Kidney glomerular epithelial cell (primary cell): ENCODE measurements at places on chromosomes 16 and 17.

DNA sequence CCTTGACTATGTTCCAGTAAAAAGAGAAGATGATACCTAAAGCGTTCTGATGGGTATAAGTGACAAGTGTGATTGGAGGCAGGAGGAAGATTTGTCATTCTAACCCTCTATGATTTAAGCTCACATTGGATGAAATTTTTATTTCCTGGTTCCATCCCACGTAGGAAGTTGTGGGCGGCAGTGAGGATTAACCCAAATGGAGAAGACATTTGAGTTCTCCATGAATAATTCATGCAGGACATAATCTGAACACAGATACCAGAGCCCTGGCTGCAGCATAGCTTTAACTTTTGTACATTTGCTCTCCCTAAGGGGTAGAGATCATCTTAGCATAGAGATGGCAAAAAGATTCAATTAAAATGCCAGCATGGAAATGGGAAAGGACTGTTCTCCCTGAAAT lies 146.3 kb downstream of the SLC39A11 start:
- DNase-seq: no peak

- DNase-seq: no peak
Measured at GRCh38 chr17:74249590-74250270, 24.3 kb upstream of the DNAI2 start.

GRCh38 chr16:82229800-82230619 lies 60.0 kb upstream of the MPHOSPH6 start:
- peak; percentile 38 for DNase-seq

DNA sequence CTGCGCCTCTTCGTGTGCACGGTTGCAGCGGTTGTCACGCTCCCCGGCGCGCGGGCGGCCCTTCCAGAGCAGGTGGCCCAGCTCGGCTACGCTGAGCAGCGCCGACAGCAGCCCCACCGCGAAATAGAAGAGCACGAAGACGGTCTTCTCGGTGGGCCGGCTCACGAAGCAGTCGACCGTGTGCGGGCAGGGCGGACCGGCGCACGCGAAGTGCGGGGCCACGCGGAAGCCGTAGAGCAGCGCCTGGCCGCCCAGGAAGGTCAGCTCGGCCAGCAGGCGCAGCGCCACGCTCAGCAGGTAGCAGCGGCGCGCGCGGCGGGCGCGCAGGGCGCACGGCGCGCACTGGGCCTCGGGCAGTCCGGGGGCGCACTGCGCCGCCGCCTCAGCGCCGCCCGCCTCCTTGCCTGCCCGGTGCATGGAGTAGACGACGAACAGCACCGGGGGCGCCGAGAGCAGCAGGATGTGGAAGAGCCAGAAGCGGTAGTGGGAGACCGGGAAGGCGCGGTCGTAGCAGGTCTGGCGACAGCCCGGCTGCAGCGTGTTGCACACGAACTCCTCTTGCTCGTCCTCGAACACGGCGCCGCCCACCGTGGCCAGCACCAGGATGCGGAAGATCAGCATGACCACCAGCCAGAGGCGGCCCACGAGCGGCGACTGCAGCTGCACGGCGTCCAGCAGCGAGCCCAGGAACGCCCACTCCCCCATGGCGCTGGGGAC lies 1.3 kb downstream of the GJD3 start:
- DNase-seq: peak; percentile 18

DNA sequence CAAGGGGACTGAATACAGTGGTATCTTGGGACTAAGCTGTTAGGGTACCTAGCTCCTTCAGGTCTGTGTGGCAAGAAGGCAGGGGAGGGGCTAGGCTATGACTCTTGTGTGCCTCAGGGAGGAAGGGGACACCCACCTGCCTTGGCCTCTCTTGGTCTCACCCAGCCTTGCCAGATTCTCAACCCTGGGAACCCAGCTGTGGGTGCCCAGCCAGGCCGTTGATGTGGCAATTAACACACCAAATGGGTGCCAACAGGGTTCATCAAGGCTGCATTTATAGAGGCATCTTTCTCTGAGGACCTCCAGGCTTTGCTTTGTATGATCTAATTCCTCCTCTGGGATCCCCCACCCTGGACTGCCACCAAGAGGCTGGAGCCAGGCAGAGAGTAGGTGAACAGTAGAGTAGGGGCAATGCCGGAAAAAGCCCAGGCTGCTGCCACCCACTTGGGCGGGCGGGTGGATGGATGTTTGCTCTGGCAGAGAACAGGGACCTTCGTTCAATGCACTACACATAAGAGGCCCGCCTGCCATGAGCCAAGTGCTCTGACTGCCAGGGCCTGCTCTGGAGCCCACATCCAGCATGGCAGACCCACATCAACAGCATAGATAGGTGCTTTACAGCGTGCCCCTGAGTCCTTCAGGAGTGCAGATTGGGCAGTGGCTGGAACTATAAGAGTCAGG lies 3.2 kb upstream of the ASB16 start:
- DNase-seq: no peak
